ENCODE measurements at places on chromosomes 5 and 9. TPM values are rescaled to one million over a fixed set of nuclear protein-coding genes. Genes with fewer than 3 reads are reported as not detected.

SRA1 gene
- total RNA-seq: 23.3 TPM

SPOCK1 gene
- total RNA-seq: 31.8 TPM

PAPPA gene
- total RNA-seq: 6.2 TPM

SLC6A19 gene
- 0.10 TPM for total RNA-seq

ARID3C gene
- total RNA-seq: 1.1 TPM

PCDH12 gene
- total RNA-seq: 5.4 TPM

Data from spinal cord (tissue), 10 donors.